Brain pericyte (primary cell): ENCODE measurements at places on chromosomes 16 and 17.

GRCh38 chr16:17138801-17139200, 332.0 kb downstream of the XYLT1 start:
- no peak for DNase-seq

- no peak for DNase-seq
Observed at GRCh38 chr17:60862482-60862881, 184.8 kb downstream of the BCAS3 start.

GRCh38 chr16:11306997-11307638, 26.0 kb upstream of the PRM1 start:
- DNase-seq: no peak

DNA sequence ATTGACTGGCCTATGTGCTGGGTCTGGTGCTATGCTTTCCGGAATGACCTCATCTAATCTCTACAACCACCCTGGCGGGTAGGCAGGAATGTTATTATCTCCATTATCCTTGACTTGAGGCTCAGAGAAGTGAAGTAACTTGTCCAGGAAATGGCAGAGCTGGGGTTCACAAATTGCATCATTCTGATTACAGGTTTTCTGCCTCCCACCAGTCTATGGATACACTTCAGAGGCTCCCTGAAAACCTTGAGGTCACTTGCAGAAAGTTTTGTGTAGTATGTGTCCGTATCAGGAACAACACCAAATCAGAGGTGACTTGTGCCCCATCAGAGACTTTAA, 19.1 kb downstream of the NOD2 start:
- no peak for DNase-seq

- DNase-seq: no peak
Observed at GRCh38 chr16:20874088-20874581, 26.0 kb downstream of the DCUN1D3 start.

- no peak for DNase-seq
Observed at GRCh38 chr17:7580604-7581575, 1.5 kb downstream of the CD68 start.

DNA sequence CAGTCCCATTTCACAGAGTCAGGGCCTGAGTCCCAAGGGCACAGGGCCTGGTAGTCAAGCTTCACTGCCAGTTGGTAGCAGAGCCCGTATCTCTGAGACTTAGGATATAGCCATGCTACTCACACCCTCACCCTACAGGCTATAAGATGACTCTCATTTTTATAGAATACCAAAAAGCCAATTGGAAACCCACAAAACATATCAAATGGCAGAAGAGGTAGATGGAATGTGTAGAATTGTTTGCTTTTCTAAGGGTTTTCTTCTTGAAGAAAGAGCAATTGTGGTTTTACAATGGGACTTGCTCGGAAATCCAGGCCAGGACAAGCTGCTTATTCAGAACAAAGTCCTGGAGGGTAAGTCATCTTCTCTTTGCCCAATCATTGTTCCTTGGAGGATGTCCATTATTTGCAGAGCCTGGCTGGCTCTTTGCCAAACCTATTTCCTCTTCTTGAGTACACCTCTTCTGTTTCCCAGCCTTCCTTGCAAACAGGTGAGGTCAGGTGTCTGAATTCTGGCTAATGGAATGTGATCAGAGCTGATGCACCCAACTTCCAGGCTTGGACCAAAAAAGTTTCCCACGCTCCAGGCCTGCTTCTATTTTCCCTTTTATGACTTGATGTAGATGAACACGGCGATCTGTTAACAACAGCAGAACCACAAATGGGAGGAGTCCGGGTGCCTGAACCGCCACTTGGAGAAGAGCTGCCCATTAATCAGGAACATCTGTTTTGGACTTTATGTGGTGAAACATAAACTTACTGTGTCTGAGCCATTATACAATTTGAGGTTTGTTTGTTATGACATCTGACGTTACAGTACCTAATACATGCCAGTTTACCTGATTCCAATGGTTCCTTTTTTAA, 16.9 kb upstream of the CCL22 start:
- peak; percentile 29 for DNase-seq

DNA sequence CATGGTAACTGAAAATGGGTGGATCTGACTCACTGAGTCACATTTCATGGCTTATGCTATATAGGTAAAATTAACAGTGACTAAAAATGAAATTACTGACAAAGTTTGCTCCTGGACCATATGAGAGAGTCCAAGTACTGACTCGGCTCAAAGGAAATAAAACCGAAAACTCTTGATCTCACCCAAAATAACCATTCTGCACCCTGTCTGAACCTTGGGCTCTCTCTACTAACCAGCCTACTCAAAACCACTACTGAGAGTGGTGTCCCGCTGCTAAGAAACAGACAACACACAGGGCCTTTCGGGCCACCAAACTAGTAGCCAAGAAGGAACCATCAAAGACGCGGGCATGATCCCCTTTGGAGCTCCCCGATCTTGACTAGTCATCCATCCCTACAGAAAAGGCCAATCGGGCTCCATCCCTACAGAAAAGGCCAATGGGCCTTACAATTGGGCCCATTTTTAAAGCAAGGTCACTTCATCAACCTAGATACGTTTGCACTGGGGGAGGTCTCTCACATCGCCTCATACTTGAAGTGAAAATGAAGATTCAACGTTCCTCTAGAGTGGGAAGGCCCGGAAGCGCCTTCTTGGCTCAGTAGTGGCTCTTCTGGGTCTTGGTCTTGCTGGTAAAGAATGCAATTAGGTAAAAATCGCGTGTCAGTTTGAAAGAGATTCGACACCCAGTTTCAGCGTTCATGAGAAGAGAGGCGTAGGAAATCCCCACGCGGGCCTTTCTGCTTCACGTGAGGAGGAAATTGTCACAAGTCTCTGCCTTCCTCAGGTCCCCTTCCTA, 720 bp upstream of the ZPBP2 start:
- DNase-seq: no peak

DNA sequence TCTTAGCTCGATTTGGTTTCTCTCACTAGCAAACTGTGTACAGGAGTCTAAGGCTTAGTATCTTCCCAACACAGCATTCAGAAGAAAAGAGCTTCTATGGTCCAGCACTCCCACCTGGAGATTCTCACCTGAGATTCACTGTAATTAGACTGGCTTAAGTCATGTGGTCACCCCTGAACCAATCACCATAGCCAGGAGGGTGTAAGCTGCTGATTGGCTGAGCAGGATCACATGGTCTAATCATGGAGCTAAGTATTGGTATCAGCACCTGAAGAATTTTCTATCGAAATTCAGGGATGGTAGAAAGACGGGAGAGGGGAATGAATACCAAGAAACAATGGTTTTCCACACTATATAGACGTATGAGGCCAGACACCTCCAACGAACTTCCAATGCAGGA, 359.8 kb upstream of the ERCC4 start:
- DNase-seq: no peak

DNA sequence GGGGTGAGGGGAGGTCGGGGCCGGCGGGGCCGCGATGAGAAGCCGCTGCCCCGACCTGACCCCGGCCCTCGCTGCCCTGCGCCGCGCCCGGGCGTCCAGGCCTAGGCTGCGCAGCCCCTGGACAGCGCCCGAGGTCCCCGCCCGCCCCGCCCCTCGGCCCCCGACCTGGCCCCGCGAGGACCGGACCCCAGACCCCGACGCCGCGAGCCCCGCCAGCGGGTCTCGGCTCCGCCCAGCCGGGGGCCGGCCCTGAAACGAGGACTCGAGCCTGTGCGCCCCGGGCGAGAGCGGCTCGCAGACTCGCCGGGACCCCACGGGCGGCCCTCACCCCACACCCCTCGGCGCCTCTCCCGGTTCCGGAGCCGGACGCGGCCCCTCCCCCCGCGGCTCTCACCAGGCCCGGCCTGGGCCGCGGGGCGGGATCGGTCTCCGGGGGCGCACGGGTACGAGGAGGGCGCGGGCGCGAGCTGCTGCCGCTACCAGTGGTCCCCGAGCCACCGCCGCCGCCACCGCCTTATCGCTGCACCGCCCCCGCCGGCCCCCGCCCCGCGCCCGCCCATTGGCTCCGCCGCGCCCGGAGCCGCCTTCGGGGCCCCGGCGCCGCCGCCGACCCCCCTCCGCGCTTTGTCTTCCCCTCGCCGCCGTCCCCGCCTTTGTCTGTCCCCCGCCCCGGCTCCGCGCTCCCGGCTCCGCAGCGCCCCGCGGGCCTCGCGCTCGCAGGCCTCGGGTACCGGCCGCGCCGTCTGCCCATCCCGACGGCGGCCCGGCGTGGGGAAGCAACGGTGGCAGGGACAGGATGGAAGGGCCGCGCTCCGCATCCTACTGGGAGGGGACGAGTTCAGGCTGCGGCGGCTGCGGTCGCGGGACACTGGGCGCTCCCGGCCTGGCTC, at the start of gene LIMD2:
Gene LIMD2, minus strand, starts transcription at position 488 of the 890 bp plus-strand sequence. CDS start 827 bp downstream, outside the sequence.
- no peak for DNase-seq

DNA sequence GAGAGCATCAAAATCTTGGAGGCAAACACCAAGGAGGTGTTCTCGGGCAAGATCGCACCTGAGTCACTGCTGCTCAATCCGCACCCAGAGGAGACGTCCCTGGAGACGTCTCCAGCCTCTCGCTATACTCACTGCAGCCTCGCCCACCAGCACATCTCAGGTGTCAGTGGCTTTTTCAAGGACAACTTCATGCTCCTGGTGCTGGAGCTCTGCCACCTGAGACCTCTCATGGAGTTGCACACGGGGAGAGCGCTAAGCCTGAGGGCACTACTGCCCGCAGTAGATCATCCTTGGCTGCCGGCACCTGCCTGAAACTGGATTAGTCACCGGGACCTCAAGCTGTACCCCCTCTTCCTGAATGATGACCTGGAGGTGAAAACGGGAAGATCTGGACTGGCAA, 2.6 kb upstream of the MBTPS1 start:
- no peak for DNase-seq

DNA sequence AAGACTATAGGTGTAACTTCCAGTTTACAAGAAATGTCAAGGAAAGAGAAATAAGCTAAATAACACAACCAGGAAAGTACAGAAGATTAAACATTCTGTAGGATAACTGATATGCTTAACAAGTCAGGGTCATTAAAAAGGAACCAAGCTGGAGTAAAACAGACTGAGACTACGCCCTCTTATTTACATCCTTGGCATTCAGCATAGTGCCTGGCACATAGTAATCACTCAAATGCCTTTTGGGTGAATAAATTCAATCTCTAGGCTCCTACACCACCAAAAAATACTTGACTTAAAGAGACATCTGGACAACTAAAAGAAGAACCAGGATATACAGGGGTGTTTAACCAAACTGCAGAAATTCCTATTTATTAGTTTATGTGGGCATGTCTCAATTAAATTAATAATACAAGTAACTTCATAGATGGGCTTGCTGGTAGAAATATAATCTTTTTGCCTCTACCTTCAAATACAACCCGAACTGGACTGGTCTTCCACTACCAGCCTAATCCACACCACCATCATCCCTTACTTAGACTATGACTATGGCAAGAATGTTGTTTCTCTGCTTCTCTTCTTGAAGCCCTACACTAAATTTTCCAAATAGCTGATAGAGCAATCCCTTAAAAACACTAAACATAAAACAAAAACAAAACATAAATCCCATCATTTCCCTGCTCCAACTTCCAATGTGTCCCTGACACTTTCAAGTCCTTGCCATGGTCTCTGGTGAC, 47.7 kb upstream of the ULK2 start:
- no peak for DNase-seq

DNA sequence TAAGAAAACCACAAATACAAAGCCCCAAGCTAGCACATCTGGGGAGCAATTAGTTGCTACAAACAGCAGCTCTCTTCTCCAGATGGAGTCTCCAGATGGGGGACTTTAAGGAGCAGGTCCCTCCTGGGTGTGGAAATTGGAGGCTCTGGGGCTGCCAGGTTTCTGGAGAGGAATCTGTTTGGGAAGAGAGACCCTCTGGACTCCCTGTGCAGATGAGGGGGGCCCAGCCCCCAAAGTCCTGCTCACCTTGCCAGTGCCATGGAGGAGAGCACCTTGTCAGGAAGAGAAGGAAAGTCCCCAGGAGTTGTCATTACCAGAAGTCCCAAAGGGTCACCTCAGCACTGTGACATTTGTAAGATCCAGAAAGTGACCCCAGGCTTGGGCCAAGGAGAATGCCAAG, 14.8 kb downstream of the TEKT5 start:
- DNase-seq: no peak

GRCh38 chr16:1530883-1531637, 2.4 kb upstream of the TMEM204 start:
- DNase-seq: no peak

- no peak for DNase-seq
Observed at GRCh38 chr16:17331991-17332390, 138.8 kb downstream of the XYLT1 start.

DNA sequence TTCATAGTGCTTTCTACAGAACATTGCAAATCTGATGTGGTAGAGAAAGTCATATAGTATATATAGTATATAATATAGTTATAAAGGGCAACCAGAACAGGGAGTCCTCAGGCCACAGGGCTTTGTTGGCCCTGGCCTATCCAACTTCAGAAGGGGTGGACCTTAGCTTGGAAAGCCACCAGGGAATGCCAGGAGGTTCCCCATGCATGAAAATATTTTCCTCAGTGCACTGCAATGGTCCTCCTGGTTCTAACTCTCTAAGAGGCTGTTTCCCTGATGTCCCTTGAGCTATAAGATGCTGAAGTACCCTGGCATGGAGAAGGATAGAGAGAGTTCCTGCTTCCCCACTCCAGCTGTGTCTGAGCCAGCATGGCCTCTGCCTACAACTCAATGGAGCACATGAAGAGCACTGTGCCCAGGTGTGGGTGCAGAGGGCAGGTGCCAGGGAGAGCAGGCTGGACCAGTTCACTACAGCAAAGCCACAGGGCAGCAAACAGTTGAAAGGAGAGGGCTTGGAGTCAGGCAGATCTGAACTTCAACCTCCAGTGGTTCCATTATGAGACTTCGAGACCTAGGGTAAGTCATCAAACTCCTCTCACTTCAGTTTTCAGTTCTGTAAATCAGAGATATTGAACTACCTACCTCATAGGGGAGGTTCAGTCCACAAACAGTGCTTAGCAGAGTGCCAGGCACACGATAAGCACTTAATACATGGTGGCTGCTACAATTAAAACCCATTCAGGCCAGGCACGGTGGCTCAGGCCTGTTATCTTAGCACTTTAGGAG, 183.1 kb downstream of the SALL1 start:
- no peak for DNase-seq

DNA sequence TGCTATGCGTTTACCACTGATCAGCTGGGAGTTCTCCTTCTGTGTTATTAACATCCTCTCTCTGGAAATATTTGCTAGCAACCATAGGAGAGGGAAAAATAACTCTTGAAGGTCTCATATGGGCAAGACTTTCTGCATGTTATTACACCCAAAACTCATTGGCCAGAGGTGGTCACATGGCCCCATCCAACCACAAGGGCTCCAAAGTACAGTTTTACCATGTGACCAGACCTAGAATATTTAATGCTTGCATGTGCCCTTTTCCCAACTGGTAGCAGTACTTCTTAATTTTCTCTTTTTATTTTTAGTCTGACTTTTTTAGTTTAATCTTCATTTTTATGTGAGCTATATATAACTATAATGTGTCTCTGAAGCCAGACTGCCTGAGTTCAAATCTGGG, 141.0 kb upstream of the NOG start:
- DNase-seq: no peak

GRCh38 chr16:78596996-78597422, 497.6 kb downstream of the WWOX start:
- DNase-seq: no peak

GRCh38 chr16:47851146-47851545, 304.6 kb downstream of the ABCC12 start:
- DNase-seq: no peak
